ENCODE measurements at places on chromosomes 4 and X.

DNA sequence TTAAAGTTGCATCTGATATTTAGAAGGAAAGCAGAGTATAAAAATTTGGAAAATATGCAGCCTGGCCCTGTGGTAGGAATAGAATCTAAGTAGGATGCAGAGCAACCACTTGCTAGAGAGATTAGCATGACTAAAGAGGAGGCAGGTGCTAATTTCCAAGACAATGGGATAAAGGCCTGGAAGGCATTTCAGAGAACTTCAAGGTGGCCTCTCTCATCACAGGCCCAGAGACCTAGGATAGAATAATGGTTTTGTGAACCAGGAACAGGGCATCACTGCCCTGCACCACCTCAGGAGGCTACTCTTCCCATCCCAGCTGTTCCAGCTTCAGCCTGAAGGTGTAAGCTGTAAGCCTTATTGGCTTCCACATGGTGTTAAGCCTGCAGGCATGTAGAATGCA, 621.7 kb upstream of the HS3ST1 start:
- DNase-seq = no peak

GRCh38 chr4:74292111-74292870, 16.0 kb upstream of the EPGN start:
- no peak for DNase-seq

GRCh38 chrX:44290718-44291117, 52.8 kb downstream of the EFHC2 start:
- DNase-seq = no peak

DNA sequence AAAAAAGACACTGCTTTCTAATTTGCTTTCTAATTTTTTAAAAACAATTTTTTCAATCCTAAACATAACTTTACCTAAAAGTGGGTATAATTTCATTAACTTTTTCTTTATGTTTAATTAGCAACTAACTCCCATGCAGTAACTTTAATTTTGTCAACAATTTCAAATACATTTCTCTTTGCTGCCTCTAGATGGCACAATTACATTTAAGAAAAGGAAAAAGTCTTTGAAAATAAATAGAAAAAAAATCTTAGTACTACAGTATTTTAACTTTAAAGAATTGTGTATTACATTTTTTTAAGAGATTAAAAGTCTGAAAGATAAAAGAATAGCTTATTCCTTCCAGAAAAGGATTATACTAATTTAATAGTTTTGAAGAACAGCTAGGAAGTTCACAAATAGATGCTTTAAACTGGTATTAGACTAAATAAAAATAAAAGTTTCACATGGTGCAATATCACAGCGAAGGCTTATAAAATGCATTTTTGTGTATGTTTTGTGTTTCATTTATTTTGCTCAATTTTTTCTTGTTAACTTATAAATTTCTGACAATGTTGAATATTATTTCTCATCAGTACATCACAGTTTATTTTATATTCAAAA, 105.1 kb downstream of the ADGRA3 start:
- DNase-seq = no peak

DNA sequence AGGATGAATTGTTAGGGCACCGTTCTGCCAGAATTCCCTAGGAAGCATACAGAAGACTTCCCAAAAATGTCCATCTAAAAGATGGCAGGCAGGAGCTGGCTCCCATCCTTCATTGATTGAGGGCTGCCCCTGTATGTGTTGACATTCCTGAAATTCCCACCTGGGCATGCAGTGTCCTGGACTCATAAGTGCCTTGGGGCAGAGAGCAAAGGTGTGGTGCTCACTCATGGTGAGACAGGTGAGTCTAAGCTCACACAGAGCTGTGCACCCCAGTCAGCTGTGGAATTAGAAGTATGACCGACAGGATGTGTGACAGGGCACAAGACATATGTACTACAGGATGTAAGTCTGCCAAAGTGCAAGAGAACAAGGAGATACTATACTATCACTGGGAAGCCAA, 271.9 kb downstream of the MID1IP1 start:
- no peak for DNase-seq

DNA sequence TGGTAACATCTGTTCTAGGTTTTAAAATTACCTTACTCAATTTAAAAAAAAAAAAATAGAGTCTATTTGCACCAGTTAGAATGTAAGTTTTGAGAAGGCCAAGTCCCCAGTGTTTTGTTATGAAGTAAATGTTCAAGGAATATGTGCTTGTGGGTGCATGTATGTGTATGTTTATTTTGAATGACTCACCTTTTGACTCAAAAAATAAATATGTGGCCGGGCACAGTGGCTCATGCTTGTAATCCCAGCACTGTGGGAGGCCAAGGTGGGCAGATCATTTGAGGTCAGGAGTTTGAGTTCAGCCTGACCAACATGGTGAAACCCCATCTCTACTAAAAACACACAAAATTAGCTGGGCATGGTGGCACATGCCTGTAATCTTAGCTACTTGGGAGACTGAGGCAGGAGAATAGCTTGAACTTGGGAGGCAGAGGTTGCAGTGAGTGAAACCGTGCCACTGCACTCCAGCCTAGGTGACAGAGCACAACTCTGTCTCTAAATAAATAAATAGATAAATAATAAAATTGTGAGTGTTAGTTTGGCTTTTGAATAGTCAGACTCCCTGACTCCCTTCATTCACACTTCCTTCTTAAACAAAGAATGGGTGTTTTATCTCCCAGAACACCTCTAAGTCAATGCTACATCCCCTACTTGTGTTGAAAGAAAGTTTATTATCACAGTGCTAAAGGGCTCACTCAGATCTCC, 511.3 kb upstream of the PCDH7 start:
- DNase-seq = peak; percentile 38

DNA sequence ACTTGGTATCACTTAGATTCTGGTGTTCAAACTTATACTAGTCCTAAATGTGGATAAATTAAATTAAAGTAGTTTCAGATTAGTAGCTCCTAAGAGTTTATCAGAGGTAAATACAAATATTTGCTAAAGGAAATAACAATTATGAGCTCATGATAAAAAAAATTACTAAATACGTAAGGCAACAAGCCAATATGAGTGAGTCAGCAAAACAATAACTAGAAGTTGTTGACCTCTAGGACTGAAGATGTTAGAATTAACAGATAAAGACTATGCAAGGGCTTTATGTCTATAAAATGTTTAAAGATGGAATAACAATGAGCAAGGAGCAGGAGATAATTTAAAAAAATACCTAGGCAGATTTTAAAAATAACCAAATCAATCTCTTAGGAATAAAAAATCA, 195.8 kb downstream of the CLCN4 start:
- no peak for DNase-seq

- no peak for DNase-seq
Measured at GRCh38 chrX:38935561-38935960, 134.3 kb downstream of the MID1IP1 start.

- DNase-seq = no peak
Measured at GRCh38 chr4:10102474-10103332, 13.9 kb downstream of the WDR1 start.

GRCh38 chr4:75025431-75025830, 92.5 kb downstream of the PARM1 start:
- no peak for DNase-seq

DNA sequence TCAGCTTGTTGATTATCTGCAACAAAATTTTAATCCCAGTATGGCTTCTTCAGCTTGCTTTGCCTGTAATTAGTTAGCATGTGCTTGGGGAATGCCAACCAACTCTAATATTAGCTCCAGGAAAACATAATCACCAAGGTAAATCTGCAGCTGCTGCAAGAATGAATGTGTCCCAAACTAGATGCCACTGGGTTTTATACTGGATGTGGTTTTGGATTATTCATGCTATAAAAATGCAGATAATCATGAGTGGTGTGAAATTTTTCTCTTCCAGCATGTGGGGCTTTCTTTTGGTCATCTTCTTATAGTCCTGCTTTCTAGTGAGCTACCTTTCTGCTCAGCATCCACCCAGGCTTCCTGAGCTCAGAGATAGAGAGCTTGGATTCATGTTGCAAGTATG, 295.9 kb upstream of the CASK start:
- DNase-seq = no peak

DNA sequence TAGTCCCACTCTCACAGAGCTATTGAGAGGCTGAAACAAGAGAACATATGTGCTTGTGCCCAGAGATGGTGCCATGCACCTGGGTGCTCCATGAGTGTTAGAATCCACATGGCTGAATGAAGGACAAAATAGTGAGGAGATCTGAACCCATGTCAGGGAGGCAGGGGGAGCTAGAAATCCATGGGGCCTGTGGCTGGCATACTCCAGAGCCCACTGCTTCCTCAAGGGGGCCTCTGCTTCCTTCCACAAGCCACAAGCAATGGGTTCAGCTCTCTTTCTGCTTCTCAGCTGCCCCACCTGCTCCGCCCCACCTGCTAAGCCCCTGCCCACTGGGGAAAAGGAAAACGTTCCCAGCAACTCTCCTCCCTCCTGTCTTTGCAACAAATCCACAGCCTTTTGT, 46.1 kb downstream of the PJA1 start:
- no peak for DNase-seq

GRCh38 chrX:72079607-72080006, 52.1 kb downstream of the RTL5 start:
- DNase-seq = no peak

GRCh38 chr4:3287271-3287971, 5.4 kb upstream of the RGS12 start:
- peak; percentile 22 for DNase-seq

DNA sequence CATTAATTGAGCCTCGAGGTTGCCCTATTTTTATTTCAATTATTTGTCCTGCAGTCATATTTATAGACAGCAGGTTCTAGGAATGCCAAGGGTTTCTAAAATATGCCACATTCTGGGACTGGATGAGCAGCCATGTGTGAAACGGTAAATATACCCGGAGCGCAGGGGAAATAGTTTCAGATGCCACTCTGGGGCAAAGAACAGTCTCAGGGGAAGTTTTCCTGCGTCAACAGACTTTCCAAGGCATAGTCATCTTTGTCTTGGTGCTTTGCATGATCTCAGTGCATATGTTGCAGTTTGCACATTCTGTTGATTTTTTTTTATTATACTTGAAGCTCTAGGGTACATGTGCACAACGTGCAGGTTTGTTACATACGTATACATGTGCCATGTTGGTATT, 71.0 kb downstream of the GPAT3 start:
- DNase-seq = no peak

DNA sequence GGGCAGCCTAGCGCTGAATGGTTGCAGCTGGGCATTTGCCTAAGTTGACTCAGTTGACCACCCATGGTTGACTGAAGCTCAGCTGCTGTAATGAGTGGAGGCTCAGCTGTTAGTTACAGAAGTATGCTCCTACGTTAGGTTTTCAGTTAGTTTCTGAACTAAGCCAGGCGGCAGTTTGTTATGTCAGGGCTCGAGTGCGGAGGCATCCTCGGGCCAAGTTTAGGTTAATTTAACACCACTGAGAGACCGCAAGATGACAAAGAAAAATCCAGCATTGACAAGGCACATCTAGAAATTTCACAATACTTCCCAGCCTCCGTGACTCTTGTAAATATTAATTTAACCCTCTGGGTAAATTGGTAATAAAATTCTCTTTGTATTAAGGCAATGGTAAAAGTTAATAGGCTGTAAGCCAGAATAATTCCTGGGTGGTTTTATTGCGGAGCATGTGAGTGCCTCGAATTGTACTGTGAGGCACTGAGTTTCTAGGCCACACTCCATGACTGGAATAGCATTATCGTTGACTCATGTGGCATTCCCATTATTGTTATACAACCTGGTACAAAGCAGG, 33.1 kb upstream of the CDKN2AIP start:
- no peak for DNase-seq

DNA sequence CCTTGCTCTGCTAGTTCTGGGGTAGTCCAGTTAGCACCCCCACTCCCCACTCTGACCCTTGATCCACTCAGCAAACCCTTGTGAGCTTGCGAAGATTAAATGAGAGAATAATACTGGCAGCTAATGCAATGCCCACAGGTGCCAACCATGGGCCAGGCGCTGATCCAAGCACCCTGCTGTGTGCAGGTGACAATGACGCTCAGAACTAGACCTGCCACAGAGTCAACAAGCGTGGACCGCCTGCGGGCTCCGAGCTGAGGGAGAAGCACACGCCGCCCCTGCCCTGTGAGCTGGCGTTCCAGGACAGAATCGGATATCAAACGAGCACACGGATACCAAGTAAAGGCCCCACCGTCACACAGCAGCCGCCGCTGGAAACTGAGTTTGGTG, 129.2 kb downstream of the FAM53A start:
- no peak for DNase-seq

- DNase-seq = no peak
Measured at GRCh38 chrX:70907900-70908299, 611 bp downstream of the TEX11 start.

GRCh38 chr4:101885574-101885973, 95.0 kb downstream of the BANK1 start:
- no peak for DNase-seq

DNA sequence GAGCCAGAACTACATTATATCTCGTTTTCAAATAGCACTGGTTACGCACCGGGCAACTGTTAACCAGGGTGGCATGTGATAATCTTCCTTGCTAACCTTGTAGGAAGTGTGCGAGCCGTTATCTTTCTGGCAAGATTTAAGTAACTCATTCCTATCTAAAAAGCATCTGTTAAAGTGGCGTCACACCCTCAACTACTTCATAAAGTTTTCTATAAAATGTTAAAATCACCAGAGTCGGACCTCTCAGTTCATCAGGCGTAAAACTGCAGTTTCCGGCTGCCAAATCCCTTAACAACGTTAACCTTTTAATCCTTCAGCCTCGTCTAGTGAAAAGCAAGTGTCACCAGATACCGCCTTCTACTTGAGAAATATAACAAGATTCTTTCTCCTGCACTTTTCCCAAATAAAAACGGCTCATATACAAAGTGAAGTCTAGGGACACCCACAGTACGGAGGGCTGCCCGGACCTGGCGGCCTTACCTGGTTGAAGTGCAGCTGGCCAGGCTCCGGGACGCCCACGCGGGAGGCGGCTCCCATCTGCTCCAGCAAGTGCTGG, 1.2 kb downstream of the SLC39A8 start:
- DNase-seq = no peak

DNA sequence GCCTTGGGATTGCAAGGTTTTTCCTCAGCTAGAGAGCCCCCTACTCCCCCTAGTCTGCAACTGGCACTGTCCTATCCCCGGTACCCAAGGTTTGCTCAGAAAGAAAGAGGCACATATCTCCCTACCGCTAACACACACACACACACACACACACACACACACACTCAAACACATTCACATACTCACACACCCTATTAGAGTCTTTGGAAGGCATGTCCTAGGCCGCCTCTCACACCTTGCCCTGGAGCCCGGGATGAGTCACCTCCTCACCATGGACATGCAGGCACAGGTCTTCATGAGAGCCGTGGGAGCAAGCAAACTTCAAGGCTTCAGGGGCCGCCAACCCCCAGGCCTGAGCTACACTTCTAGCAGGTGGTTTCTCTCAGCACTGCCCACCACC, 49.2 kb downstream of the PJA1 start:
- no peak for DNase-seq

DNA sequence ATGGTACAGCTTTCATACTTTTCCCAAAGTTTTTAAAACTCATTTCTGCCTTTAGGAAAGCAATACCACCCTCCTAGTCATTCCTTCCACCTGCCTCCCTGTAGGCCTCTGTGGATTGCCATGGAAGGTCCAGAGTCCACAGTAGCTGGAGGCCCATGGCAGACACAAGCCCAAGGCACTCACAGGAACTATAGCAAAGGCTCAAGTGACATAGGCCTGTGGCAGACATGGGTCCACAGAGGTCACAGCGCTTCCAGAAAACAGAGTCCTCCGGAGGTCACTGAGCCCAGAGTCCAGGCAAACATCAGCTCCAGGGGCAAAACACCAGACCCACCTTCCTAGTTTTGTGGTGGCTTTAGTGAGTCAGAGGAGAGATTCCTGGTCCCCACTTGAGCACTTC, 147.6 kb upstream of the ATP6AP2 start:
- no peak for DNase-seq

- no peak for DNase-seq
Measured at GRCh38 chr4:42436928-42437565, 39.8 kb downstream of the SHISA3 start.

Data from SJSA1 (cell line).